Stimulated activated CD4-positive, alpha-beta T cell treated with anti-CD3 and anti-CD28 coated beads, Interleukin-12 subunit alpha, Interleukin-12 subunit beta, amount 100 ng/mL, for 24 hours (primary cell): ENCODE measurements at places on chromosomes 11 and 22.

DNA sequence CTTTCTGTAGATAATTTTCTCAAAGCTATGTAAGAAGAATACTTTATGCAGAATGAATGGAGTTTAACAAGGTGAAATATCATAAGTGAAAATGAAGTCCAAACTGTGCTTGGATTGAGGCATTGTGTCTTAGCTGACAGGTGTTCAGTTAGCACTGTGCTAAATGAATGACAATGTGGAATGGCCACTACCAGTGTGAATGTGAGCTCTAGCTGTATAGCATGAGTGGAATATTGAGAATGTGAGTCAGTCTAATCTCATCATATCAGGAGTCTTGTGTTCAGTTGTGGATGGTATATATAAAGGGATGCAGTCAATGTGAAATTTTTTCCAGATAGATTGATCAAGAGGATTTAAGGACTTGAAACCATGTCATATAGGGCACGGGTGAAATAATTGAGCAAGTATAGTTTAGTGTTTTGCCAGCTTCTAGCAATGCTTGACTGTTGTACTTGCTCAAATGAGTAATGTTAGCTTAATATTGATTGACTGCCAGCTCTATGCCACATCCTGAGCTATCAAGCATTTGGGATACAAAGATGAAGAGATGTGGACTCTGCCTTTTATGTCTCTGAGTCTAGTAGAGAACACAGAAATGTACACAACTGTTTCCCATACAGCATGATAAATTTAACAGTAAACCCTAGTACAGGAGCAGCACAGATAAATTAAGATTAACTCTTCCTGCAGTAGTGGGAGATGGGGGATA is 10.6 kb upstream of the RAG2 start:
- no peak for DNase-seq

- no peak for DNase-seq
Observed at GRCh38 chr11:603154-603553, 12.6 kb downstream of the IRF7 start.

GRCh38 chr11:102974552-102975280 is 19.2 kb upstream of the MMP13 start:
- DNase-seq, result no peak

DNA sequence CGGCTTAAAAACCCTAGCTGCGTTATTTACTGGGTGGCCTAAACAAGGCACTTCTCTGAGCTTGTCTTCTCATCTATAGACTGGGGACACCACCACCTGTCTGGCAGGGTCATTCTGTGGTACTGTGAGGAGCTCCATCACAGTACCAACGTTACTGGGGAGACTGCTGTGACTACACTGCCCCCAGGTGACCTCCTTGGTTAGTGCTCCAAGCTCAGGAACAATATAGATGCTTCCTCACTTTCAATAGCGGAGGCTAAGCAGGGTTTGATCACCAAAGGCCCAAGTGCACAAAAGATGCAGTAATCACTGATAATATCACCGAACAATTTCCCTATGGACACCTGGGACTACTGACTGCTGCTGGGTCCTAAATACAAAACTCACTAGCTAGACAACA is 18.8 kb downstream of the PRPF19 start:
- DNase-seq, result no peak

DNA sequence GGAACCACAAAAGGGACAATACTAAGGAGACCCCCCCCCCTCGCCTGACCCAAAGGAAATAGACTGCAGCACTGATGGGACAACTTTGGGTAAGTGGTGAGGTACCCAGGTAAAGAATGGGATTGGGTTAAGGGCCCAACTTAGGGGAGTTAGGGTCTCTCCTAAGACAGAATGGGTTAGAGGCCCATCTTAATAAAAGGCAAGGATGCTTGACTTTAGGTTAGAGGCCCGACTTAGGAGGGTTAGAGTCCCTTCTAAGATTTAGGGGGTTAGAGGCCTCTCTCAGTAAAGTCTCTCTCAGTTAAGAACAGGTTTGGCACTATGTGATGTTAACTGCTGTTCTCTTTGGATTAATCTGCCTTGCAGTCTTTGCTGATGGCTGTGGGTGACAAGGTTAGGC is 41.0 kb upstream of the DBX1 start:
- DNase-seq, result no peak

GRCh38 chr11:125967515-125967914 is 21.7 kb downstream of the VSIG10L2 start:
- DNase-seq, result no peak

- DNase-seq, result no peak
Observed at GRCh38 chr11:76616676-76617552, 53.6 kb downstream of the LRRC32 start.

- no peak for DNase-seq
Observed at GRCh38 chr11:30504468-30504867, 81.7 kb downstream of the MPPED2 start.

- no peak for DNase-seq
Observed at GRCh38 chr22:33569559-33569958, 350.7 kb downstream of the LARGE1 start.

GRCh38 chr11:40166892-40167291 is 1292.6 kb downstream of the LRRC4C start:
- no peak for DNase-seq

DNA sequence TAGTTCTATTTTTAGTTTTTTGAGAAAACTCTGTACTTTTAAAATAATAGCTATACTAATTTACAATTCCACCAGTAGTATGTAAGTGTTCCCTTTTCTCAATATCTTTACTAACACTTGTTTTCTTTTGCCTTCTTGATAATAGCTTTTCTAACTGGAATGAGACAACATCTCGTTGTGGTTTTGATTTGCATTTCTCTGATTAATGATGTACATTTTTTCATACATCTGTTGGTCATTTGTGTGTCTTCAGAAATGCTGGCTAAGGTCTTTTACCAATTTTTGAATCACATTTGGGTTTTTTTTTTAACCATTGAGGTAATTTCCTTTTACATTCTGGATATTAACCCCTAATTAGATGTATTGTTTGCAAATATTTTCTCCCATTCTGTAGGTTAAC is 258.9 kb downstream of the DYNC2H1 start:
- DNase-seq, result no peak

DNA sequence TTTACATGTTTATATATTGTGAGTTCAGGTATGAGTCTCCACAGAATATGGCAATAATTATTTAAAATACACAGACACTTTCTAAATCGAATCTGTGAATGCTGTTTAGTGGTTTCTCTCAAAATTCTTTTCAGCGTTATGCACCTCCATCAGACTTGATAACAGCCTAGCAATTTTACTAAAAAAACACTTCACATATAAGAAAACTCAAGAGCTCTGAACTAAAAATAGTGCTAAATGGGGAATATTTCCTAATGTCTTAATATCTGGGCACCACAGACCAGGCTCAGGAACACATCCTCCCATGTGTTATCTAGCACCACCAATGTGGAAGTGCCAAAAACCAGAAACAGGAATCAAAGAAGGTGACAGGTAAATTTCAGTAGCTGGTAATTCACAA is 47.9 kb downstream of the ARHGAP32 start:
- no peak for DNase-seq

DNA sequence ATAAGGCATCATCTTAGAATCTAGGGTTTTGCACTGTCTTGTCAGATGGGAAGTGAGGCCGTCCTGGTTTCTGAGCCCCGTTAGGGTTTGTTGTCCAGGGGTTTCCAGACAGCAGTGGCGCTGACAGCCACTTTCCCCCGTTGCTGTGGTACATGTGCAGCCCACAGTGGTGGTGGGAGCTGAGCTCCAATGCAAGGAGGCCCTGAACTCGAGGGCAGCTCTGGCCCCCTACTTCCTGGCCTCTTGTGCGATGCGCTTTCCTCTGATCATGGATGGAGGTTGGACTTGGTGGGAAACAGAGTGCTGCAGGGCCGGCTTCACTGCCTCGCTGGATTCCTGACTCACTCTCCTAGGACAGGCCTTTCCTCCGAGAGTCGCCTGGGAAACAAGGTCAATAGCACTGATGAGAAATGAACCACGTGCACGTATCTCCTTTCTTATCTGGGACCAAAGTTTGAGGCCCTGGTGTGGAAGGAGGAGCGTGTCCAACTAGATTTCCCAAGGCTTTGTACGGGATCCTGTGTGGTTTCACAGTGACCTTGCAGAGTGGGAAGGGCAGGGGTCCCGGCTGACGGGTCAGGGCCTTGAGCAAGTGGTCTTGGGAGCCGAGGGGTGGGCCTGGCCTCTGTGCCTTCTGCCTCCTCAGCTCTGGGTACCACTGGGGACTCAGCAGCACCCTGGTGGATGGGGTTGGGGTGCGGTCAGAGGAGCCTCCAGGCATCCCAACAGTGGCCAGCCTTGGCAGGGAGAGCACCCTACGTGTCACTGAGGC is 3.7 kb downstream of the PHRF1 start:
- no peak for DNase-seq

GRCh38 chr11:109043315-109043714 is 378.4 kb downstream of the DDX10 start:
- DNase-seq, result no peak

DNA sequence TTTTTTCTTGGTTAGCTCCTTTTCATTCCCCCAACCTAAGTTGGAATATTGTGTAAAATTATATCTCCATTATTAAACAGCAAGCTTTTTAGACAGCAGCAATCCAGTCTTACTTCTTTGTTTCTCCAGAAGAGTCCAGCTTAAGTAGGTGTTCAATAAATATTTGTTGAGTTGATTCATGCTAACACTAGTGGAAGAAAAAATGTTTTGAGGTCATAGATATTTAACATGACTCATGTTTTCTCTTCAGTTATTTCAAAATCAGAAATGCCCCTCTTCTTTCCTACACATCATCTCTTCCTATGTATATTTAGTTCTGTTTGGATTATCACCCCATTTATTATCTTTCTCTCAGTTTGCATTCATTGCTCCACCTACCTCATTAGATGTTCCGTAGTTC is 20.3 kb downstream of the CCDC83 start:
- DNase-seq, result no peak

- DNase-seq, result no peak
Observed at GRCh38 chr11:18699848-18700261, 1.3 kb downstream of the TMEM86A start.
